Stimulated activated CD4-positive, alpha-beta T cell treated with anti-CD3 and anti-CD28 coated beads, Interleukin-12 subunit alpha, Interleukin-12 subunit beta, amount 100 ng/mL, for 4 hours (primary cell): ENCODE measurements at places on chromosomes 4 and X.

- no peak for DNase-seq
These were observed 134.5 kb upstream of the RASGEF1B start for GRCh38 chr4:81606166-81606565.

GRCh38 chrX:22534643-22535042, 261.9 kb downstream of the CBLL2 start:
- no peak for DNase-seq

DNA sequence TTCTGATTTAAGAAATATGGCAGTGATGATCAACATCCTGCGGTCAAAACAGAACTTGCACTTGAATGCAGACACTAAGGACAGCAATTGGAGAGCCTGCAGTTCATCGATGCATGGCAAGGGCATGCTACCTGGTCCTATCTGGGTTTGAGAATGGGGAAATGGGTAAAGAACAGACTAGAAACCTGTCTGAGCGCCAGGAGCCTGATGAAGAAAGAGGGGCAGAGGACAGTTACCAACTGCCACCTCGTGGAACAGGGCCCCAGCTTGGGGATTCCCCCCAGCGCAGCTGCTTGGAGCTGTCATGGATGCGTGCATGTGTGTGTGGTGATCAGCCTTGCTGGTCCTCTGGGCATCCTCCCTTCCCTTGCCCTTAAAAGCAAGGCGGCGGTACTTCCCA, 30.2 kb upstream of the NKRF start:
- DNase-seq = no peak

- DNase-seq = no peak
These were observed 37.9 kb downstream of the ACOX3 start for GRCh38 chr4:8402640-8403039.

DNA sequence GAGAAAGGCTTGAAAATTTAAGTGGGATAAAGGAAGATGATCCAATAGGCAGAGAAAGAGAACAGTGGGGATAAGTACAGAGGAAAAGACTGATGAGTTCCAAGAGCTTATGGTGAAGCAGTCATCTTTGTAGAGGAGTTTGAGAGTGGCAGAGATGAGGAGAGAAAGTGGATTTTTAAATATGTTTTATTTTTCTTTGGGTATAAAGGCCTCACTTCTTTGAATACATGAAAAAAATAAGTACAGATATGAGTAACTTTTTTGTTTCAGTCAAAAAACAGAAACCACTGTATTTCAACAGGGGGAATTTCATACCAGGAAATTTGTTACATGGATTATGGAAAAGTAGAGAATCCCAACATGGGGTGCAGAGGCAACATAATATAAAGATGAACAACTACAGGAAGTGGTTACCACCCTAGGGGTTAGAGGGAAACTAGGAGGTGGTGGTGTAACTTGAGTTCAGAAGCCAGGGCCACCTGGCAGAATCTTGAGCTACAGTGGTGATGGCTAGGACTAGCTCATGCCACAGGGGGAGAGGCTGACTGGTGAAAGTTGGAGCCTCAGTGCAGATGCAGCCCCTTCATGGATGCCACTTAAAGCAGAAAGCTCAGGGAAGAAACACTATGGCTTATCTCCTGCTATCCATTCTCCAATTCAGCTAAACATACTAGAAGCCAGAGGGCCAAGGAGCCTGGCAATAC, 3.4 kb upstream of the CYBB start:
- DNase-seq = no peak

DNA sequence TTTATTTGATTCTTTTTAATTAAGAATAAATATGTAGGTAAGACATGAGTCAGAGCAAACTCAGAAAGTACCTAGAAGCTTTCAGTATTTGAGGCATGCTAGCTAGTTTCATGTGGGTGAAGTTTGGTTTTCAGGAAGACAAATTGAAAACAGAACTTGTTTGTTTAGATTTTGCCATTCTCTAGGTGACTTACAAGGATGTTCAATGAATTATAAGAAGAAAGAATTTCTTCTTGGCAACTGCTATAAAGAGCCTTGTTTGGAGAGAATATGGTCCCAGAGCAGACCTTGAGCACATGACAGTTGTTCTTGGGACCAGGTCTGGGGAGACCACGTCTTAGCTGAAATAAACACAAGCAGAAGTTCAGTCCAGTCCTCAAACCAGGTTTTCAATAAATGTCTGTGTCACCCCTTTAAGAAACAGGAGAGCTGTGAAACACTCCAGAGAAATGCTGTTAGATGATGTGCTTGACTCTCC, 38.0 kb upstream of the IL21 start:
- no peak for DNase-seq

- peak; percentile 53 for DNase-seq
These were observed 10.3 kb downstream of the CYP4V2 start for GRCh38 chr4:186201535-186202230.

- no peak for DNase-seq
These were observed 138.8 kb downstream of the AREG start for GRCh38 chr4:74583757-74584156.

- peak; percentile 4 for DNase-seq
These were observed 116.7 kb upstream of the TMEM164 start for GRCh38 chrX:109886122-109886761.

DNA sequence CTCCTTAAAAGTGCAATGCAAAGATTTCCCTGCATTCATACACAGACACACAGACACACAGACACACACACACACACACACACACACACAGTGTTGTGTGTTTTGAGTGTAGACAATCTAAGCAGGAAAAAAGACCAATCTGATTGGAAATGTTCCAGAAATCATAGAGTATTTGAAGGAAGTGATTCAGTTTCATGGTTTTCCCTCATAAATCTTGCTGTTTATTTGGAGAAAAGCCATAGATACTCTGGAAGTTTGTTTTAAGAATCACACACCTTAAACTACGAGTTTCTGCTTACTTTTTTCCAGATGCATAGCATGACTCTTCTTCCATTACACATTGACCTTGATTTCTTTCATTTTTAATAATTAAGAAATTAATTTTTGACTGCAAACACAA, 298.5 kb upstream of the BMP3 start:
- DNase-seq = no peak

- DNase-seq = no peak
These were observed 32.0 kb downstream of the PTPN13 start for GRCh38 chr4:86626066-86626465.

- DNase-seq = no peak
These were observed 31.7 kb upstream of the TMPRSS11D start for GRCh38 chr4:67915400-67915966.

- peak; percentile 21 for DNase-seq
These were observed 24.8 kb downstream of the SMIM20 start for GRCh38 chr4:25938787-25939186.

DNA sequence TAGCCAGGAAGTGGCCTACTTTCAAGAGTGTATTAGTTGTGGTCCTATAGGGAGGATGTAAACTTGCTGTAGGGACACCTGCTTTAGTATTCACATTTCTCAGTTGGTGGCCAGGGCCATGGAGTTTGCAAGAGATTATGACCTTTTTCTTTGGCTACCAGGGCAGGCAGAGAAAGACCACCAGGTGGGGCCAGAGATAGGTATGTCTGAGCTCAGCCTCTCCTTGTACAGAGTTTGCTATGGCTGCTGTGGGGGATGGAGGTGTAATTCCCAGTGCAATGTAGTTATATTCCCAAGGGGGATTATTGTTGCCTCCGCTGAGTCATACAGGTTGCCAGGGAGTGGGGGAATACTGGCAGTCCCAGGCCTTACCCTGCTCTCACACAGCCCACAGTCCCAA, 26.3 kb upstream of the DACH2 start:
- DNase-seq = no peak

DNA sequence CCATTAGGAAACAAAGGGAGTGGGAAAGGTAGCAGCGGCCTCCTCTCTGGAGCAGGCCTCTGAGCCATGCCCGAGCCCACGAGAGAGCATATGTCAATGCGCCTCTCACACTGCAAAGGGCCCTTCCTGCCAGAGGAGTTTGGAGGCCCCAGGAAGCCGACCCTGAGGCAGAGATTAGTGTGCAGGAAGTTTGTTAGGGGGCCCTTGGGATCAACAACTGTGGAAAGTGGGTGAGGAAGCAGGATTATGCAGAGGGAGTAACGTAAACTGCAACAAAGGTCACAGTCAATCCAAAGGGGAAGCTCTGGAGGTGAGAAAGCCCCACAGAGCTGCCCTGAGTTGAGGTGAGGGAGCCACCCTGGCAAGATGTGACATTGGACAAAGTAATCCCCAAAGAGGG, 17.4 kb downstream of the RTL5 start:
- DNase-seq = no peak

GRCh38 chr4:83546786-83547185, 10.9 kb downstream of the GPAT3 start:
- no peak for DNase-seq

GRCh38 chrX:108198420-108198819, 106.8 kb downstream of the ATG4A start:
- DNase-seq = no peak

DNA sequence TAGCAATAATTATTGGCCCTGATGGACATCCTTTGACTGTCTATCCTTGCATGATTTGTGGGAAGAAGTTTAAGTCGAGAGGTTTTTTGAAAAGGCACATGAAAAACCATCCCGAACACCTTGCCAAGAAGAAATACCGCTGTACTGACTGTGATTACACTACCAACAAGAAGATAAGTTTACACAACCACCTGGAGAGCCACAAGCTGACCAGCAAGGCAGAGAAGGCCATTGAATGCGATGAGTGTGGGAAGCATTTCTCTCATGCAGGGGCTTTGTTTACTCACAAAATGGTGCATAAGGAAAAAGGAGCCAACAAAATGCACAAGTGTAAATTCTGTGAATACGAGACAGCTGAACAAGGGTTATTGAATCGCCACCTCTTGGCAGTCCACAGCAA, 60.7 kb downstream of the ZFX start:
- DNase-seq = no peak

- no peak for DNase-seq
These were observed 192.0 kb upstream of the GATB start for GRCh38 chr4:151952711-151953254.

GRCh38 chrX:22800360-22800759, 199.4 kb upstream of the DDX53 start:
- no peak for DNase-seq

- no peak for DNase-seq
These were observed 33.6 kb downstream of the PITX2 start for GRCh38 chr4:110589297-110589696.

- DNase-seq = no peak
These were observed 167.6 kb downstream of the ARHGAP24 start for GRCh38 chr4:85642356-85643100.

- DNase-seq = no peak
These were observed 105.1 kb upstream of the LIMCH1 start for GRCh38 chr4:41432881-41433280.

DNA sequence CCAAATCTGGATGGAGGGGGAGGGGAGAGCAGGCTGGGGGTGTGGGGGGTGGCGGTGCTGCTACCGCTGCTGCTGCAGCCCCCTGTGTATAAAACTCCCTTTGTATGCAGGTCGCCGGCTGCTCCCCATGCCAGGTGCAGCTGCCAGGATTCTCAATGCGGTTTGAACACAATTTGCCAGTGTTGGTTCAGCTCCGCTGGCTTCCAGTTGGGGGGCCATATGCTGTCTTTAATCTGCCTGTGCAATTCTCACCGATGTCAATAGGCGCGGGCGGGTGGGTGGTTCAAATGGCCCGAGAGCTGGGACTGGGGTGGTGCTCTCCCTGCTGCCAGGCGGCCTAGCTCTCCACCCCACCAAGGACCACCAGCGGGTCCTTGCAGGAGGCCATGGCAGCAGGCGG, 257.6 kb downstream of the BCOR start:
- no peak for DNase-seq

DNA sequence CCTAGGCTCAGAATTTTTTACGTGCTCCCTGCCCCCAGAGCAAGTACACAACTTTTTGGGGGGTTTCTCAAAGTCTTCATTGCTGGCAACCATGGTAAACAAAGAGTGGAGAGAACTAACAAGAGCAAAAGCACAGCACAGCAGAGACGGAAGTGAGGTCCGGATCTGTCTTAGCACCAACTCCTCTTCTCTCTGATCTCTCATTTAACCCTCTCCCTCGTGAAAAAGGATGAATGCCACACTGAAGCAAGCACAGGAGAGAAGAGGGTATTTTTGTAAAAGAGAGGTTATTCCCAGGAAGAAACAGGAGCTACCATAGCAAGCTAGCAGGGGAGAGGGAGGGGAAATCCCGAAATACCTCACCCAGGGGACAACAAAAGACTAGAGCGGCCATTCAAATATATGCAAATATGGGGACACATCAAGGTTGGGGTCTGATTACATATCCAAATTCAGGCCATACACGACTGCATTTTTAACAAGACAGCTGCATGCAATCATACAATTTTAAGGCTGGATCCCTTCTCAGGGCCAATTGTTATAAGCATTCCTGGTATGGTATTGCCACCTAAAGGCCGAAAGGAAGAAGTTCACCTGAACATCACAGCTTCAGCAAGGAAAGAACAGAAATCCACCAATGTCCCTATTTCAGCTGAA, 46.6 kb downstream of the CD40LG start:
- DNase-seq = no peak

DNA sequence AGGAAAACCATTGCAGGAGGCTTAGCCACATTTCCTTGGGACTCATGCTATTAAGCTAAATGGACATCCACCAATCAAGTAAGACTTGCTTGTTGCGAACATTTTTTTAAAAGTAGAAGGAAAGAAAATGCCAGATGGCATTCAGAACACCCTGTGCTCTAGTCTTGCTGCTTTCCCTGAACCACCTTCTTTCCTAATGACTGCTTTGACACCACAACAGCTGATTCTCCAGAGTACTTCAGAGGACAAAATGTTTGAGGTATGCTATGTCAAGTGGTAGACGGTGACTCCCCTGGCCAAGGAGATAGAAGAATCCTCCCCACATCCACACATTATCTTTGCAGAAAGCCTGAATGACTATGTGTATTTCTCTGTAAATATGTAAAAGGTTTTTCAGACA, 65.4 kb downstream of the ANK2 start:
- DNase-seq = no peak

DNA sequence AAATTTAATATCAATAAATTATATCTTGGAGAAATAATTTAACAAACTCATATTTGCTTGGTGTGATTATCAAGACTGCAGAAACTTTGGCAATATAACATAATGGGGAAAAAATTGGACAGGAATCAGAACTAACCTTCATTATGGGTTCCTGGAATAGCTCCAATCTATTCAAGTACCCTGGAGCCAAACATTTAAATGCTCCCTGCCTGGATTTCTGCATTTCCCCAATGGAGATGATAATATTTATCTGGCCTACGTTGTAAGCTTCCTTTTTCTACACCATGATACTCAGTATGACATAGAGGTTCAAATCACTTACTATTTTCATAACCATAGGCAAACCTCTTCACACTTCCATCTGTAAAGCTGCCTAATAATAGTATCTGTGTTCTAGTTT, 326.8 kb downstream of the TRIML1 start:
- DNase-seq = no peak

- no peak for DNase-seq
These were observed 1293.9 kb downstream of the FSTL5 start for GRCh38 chr4:160869899-160870298.

GRCh38 chr4:35342833-35343232, 901.5 kb downstream of the ARAP2 start:
- DNase-seq = no peak

DNA sequence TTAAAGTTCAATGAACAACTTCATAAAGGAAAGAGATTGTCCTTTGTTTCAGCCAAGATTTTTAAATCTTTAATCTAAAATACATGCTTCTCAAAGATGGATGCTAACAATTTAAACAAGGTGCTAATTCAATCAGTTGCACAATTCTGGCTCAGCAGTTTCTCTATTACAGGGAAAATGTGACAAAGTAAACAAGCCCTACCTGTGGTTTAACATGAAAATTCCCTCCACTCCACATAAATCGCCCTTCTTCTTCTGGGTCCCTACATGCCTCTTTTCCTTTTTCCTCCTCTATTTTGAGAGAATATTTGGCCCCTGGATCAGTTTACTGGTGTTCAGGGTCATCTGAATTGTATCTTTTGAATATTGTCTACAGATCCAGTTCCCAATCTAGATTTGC, 80.6 kb downstream of the FRYL start:
- DNase-seq = no peak
